Left renal cortex interstitium (tissue), 4 donors: ENCODE measurements at places on chromosomes 2 and 18.

DNA sequence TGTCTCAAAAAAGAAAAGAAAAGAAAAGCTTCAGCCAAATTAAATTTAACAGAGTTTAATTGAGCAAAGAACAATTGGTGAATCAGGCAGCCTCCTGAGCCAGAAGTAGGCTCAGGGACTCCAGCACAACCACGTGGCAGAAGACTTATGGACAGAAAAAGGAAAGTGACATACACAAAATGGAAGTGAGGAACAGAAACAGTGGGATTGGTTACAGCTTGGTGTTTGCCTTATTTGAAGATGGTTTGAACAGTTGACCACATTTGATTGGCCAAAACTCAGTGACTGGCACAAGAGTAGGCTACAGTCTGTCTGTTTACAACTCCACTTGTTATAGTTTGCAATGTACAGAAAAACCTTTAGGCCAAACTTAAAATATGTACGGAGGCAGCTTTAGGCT, 83.1 kb downstream of the SOCS6 start:
- no peak for DNase-seq

GRCh38 chr2:10454505-10454904, 6.4 kb upstream of the ODC1 start:
- no peak for DNase-seq

- DNase-seq, result no peak
Observed at GRCh38 chr2:80330527-80331450, 26.2 kb upstream of the LRRTM1 start.

- DNase-seq, result no peak
Observed at GRCh38 chr2:134087371-134087921, 166.4 kb upstream of the MGAT5 start.

GRCh38 chr2:101779656-101780055, 82.1 kb downstream of the MAP4K4 start:
- no peak for DNase-seq

GRCh38 chr2:240124651-240125030, 11.5 kb downstream of the COPS9 start:
- no peak for DNase-seq

GRCh38 chr2:239306274-239307220, 94.3 kb downstream of the HDAC4 start:
- no peak for DNase-seq

DNA sequence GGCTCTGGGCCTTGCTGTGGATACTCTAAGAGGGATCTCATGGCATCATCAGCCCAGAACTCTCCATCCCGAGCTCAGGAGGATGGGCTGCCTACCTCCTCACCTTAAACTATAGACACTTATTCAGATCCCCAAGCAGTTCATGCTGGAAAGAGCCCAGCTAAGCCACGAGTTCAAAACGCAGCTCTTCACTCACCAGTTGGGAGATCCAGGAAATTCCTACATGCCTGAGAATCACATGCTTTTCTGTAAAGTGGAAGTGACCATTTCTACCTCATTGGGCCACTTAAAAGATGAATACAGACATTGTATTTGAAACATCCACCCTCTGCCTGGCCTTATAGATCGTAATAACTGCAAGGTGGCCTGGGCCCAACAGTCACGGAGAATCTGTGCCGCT, 6.6 kb downstream of the ATOH8 start:
- DNase-seq, result no peak

GRCh38 chr2:230691005-230691647, 21.5 kb upstream of the CAB39 start:
- DNase-seq, result no peak

DNA sequence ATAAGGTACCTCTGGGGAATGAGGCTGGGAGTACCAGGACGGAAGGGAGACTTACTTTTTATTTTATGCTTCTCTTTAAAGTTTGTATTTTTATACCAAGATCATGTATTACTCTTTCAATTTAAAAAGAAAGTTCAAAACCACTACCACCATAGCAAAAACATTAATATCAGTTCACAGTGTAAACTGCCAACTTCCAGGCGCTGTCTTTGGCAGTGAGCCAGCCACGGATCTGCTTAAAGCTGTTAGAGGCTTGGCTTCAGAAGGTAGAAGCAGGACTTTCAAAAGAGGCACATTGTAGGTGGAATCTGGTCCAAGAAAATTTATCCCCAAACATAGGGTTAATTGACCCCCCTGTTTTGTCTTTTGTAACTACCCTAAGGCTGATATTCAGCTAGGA, 74.8 kb downstream of the B3GNT2 start:
- no peak for DNase-seq

DNA sequence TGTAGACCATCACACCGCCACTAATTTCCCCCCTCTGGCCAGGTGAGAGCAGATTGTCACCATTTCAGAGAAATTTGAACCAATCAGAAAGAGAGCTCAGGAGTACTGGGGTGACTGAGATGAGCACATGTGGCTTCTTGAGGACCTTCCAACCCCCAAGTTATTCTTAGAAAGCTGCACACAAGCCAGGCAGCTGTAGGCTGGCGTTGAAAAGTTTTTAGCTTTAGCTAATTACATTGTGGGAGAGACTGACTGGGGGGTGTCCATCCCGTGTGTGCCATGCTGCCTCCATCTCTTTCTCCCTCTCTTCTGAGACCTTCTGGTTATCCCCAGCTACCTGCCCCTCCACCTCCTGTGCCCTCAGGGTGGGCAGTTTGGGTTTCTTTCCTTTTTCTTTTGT, 154.0 kb downstream of the AGAP1 start:
- no peak for DNase-seq

DNA sequence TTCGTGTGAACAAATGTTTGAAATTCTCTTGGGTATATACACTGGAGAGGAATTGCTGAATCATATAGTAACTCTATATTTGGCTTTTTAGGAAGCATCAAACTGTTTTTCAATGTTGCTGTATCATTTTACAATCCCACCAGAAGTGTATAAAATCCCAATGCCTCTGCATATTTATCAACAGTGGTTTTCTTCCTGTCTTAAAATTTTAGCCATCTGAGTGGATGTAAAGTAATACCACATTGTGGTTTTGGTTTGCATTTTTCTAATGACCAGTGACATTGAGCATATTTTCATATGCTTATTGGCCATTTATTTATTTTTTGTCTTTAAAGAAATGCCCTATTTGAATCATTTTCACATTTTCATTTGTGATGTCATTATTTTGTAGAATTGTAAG, 22.8 kb upstream of the LRP1B start:
- DNase-seq, result no peak

DNA sequence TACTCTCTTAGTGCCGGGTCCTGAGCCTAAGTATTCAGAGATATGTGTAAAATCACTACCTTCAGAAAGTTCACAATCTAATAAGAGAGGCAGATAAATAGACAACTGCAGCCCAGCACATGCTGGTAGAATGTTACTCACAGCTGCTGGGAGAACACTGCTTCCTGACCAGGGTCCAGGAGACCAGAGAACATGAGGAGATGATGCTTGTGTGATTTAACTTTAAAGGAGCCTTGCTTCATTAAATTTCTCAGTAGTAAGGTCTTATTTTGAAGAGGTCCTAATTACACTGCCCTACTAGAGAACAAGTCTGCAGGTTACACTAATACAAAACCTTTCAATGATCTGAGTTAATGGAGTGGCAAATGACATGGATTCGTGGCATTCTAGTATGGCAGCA, 209.9 kb upstream of the TRIB2 start:
- DNase-seq, result no peak

DNA sequence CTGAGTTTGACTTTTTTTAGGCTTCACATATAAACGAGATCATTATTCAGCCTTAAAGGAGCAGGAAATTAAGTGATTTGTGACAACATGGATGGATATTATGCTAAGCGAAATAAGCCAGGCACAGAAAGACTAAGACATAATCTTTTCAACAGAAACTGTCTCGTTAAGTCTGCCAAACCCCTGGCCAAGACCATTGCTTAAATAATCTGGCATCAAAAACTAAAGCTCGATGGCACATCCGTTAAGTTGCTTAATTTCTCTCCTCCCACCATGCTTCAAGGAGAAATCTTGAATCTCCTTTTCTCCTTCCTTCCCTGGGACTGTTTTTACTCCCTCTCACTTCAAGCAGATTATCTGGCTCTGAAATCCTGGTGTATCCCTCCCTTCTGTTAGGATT, 140.3 kb downstream of the GALNT14 start:
- no peak for DNase-seq

GRCh38 chr2:26864226-26864625, 16.3 kb downstream of the DPYSL5 start:
- no peak for DNase-seq

DNA sequence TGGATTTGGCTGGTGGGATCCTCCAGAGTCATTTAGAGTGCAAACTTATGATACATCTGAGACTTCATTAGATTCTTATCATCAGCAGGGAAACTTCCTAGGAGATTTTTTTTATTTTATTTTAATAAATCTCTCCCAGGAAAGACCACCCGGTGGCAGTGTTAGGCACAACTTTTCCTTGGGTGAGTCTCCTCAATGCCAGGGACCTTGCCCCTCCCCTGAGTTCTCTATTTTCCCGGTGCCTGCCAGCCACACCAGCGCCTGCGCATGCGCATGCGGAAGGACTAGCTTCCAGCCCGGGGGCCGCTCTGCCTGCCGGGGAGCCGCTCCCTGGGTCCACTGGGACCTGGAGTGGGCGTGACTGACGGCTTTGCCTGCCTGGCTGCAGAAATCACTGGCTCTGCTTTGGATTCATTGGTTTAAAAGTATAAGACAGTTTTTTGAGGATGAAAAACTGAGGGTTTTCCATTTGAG, 86.6 kb downstream of the TMEM182 start:
- DNase-seq, result peak; percentile 63

GRCh38 chr2:186714611-186715010, 20.8 kb downstream of the FAM171B start:
- DNase-seq, result no peak

- no peak for DNase-seq
Observed at GRCh38 chr18:7855671-7856070, 288.6 kb downstream of the PTPRM start.

GRCh38 chr18:62566199-62566598, 43.4 kb downstream of the ZCCHC2 start:
- no peak for DNase-seq

DNA sequence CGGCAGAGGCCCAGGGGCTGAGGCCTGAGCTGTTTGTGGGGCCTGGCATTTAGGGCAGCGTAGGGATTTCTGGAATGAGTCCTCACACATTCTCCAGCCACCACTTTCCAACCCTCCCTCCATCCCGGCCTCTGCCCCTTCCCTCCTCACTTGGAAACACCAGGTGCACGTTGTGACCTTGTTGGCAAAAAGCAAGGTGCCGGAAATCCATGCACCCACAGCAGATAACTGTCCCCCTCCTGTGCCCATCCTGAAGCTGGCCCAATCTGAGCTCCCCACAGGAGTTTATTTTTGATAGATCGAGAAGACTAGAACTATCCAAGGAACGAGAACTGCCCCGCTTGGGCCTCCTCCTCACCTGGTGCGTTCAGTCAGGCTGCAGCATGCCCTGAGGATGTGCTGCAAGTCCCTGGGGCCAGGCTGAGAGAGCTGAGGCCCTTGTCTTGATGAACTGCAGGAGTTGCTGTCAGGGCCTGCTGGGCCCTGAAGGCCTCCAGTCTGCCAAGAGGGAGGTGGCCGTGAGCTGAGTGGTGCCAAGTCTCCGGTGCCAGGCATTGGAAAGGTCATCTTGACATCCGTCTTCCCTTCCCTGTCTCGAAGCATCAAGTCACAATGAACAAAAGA, 55.8 kb downstream of the CTIF start:
- no peak for DNase-seq

GRCh38 chr2:99659874-99660273, 170.1 kb upstream of the REV1 start:
- no peak for DNase-seq

DNA sequence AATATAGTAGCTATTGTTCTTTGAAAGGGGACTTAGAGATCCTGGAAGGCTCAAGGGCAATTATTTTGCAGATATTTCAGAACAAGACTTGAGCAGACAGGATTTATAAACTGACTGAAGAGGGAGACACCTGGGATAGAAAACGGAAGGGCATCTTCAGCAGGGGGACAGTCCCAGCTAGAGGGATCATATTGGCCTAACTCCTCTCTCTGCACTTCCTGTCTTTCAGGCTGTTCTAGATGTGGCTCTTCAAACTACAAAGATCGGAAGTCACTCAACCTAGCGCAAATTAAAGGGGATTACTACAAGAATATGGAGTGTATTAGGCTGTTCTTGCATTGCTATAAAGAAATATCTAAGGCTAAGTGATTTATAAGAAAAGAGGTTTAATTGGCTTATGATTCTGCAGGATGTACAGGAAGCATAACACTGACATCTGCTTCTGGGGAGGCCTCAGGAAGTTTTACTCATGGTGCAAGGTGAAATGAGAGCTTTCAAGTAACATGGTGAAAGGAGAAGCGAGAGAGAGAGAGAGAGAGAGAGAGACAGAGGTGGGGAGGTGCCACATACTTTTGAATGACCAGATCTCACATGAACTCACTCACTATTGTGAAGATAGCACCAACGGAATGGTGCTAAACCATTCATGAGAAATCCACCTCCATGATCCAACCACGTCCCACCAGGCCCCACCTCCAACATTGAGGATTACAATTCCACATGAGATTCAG, 5.3 kb upstream of the CTIF start:
- DNase-seq, result no peak

DNA sequence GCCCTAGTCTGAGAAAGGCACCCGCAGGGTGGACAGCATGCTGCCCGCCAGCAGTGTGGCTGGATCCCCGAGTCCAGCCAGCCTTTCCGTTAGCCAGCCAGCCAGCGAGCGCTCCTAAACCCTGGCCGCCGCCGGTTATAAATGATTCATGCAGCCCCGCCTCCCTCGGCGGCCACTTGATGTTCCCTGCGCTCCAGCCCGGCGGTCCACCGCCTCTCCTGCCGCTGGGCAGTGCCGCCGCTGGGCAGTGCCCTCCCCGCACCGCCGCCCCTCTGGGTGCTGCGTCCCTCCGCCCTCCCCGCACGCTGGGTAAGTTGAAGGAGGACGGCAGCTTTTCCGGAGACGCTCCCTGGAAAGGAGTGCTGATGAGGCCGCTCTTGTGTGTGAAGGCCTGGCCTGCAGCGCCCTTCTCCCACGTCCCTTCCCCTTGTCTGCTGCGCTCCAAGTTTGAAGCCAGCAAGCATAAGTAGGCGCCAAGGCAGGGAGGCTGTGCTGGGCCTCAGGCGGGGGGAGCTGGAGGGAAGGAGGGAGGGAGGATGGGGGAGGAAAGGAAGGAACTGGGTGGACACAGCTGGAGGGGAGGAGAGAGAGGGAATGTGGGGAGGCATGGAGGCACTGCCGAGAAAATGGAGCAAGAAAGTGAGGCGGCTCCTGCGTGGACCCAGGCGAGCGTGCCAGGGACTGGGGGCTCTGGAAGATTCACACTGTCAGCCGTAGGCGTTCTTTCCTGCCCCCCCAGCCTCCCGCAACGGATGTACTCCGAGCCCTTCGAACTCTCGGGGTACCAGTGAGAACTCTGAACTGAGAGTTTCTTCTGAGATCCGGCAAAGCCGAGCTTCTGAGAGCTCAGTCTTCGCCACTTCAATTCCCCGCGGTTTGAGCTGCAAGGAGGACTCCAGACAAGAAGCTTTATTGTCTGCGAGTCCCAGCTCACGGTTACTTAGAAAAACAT, 131.9 kb downstream of the GLI2 start:
- peak; percentile 48 for DNase-seq

DNA sequence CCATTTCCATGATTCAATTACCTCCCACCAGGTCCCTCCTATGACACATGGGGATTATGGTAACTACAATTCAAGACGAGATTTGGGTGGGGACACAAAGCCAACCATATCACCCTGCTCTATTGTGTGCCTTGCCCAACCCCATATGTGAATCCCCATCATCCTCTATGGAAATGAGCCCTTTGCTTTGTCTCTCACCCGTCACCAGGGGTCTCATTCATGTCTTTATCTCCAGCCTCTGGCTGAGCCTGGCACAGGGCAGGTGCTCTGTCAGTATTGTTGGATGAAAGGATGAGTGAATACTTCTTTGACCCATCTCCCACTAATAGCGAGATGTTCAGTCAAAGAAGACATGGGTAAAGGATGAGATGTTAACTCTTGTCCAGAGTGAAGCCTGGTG, 116.6 kb upstream of the LGALSL start:
- no peak for DNase-seq
